ENCODE measurements at places on chromosomes 12 and 14. TPM values are rescaled to one million over a fixed set of nuclear protein-coding genes. Genes with fewer than 3 reads are reported as not detected.

Gene KRT75
- not detected for polyA plus RNA-seq

DNA sequence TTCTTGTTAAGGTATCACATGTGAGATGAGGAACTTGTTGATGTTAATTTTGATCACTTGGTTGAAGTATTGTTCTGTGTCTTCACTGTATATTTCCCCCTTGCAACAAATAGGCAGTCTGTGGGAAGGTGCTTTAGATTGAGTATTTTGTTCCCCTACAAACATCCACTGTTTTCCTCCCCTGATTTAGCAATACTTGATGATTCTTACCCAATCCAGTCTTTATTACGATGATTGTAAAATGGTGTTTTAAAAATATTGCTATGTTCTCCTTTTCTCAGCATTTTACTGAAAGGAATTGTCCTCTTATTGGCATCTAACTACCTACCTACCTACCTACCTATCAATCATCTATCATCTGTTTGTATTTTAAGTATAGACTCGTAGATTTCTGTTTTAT, 66.3 kb downstream of the ETNK1 start:
- peak; percentile 11 for DNase-seq

GRCh38 chr14:91249841-91250616, 5.5 kb upstream of the GPR68 start:
- DNase-seq: peak; percentile 74

DNA sequence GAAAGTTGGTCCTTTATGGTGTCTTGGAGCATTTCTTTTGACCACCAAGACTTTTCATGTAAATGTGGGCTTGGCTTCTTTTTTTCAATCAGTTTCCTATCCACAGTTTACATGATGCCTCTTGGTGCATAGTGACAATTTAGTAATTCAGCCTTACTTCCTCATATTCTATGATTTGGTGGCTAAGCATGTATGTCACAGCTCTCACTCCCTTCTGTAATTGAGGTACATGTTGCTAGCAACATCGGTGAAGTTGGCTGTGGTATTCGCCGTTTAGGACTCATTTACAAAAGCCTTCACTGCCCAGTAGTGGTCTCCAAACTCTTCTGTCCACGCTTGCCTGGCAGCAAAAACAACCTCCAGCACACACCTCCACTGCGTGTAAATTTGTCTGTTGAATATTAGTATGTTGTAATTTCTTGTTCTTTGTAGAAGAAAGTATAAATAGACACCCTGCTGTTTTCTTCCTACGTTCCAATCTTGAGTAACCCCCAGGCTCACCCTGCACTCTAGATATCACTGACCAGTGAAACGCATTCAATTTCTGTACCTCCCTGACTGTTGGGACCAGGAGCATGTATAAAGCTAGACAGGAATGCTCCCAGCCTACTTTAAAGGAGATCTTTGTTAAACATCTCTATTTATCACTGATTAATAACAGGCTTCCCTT, 90.4 kb downstream of the PPP2R5C start:
- DNase-seq: peak; percentile 63

DNA sequence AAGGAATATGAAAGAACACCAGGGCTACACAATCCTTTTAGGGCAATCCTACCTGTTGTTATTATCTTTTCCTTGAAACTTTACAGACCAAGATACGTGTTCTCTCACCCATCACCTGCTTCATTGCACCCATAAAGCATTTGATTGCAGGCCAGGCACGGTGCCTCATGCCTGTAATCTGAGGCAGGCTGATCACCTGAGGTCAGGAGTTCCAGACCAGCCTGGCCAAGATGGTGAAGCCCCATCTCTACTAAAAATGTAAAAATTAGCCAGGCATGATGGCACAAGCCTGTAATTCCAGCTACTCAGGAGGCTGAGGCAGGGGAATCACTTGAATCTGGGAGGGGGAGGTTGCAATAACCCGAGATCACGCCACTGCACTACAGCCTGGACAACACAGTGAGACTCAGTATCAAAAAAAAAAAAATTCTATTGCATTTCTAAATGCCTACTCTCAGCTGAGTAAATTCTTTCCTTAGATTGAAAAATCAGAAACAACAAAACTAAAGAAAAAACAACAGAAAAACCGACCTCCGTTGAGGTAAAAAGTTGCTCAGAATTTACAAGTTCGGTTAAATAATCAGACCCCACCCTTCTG, 183.7 kb upstream of the TMEM132C start:
- DNase-seq: no peak

DNA sequence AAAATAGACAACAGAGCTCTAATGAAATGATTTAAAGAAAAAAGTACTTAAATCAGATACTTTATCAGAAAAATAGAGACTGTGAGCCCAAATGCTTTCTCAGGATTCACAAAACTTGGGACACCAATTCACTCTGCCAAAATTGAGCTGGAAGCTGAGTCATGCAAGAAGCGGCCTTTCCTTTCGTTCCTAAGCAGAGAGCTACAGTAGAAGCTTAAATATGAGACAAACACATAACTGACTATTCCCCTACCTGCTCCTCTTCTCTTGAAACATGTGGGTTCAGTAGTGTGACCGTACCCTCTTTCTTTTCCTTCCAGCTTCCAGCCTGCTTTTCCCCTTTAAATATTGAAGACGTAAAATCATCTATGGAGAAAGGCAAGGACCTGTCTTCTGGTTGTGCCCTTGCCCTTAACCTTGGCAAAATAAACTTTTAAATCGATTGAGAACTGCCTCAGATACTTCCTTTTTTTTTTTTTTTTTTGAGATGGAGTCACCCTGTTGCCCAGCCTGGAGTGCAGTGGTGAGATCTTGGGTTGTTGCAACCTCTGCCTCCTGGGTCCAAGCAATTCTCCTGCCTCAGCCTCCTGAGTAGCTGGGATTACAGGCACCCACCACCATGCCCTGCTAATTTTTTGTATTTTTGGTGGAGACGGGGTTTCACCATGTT, 4.4 kb upstream of the SDS start:
- peak; percentile 41 for DNase-seq

Gene TAS2R46
- not detected for polyA plus RNA-seq

- no peak for DNase-seq
Measured at GRCh38 chr12:79547044-79547734, 143.6 kb downstream of the PAWR start.

GRCh38 chr14:52879958-52880357, 70.9 kb downstream of the FERMT2 start:
- DNase-seq: no peak

Gene CIT
- polyA plus RNA-seq: 0.03 TPM

GRCh38 chr14:55813630-55814029, 233.6 kb downstream of the KTN1 start:
- DNase-seq: no peak

- DNase-seq: no peak
Measured at GRCh38 chr14:58731465-58732293, 93.9 kb downstream of the DACT1 start.

GRCh38 chr14:63564318-63564717, 21.1 kb upstream of the PPP2R5E start:
- DNase-seq: peak; percentile 31

Gene TMEM119
- 0.18 TPM for polyA plus RNA-seq

DNA sequence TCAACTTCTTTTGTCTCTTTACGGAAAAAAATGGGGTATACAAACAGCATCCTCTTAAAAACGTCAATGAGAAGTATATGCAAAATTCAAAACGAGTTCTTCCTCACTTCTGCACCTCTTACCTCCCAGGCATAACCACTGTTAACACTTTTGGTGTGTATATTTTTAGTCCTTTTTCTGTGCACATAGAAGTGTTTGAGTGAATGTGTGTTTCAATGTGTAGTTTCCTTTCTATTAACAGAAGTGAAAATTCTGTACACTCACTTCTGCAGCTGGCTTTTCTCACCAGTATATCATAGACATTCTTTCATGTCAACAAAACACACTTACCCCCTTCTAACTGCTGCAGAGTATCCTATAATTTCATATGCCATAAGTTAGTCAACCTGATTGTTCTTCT, 5.4 kb downstream of the UBR7 start:
- DNase-seq: no peak

Gene PLEKHD1
- not detected for polyA plus RNA-seq

GRCh38 chr12:54879579-54879978, 25.3 kb downstream of the MUCL1 start:
- DNase-seq: no peak

DNA sequence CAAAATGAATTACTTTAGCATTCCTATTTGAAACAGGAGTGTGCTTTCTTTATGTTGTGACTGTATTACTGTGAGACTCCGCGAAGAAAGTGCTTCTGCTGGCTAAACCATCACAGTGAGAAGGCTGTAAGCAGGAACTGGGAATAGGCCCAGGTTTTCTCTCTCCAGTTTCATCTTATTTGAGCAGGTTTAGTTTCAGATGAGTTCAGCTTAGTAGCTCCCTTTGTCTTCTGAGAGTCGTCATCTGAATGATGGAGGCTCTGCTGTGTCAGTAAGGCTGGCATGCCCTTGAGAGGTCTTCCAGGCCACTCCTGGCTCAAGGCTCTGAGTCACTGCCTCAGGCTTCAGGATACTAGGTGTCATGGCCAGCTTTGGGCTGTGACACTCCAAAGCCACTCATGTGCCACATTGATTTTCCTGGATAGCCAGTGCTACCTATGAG, 205.6 kb upstream of the RGS6 start:
- DNase-seq: no peak

- no peak for DNase-seq
Measured at GRCh38 chr14:31159682-31160296, 47.8 kb downstream of the HECTD1 start.

DNA sequence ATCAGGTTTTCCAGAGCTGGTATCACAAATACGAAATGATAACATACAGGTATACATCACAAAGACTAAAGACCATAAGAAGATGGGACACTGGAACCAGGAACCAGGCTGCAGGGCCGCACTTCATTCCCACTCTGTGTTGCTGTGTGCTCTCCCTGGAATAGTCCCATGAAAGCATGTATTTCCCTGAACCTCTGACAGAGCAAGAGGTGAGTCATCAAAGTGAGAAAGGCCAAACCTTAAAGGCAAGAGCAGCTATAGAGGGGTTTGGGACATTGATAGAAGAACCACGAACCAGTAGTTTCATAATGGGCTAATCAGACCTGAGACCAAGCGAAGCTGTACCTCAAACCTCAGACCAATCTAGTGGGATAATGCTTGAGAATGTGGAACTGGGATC, 283.0 kb upstream of the PRKD1 start:
- DNase-seq: no peak

Gene CHGA
- polyA plus RNA-seq: not detected

- DNase-seq: no peak
Measured at GRCh38 chr14:95481391-95482022, 34.9 kb downstream of the SYNE3 start.

Gene CLEC14A
- not detected for polyA plus RNA-seq

- DNase-seq: no peak
Measured at GRCh38 chr12:68293347-68293746, 38.8 kb downstream of the MDM1 start.

Gene DPPA3
- not detected for polyA plus RNA-seq

DNA sequence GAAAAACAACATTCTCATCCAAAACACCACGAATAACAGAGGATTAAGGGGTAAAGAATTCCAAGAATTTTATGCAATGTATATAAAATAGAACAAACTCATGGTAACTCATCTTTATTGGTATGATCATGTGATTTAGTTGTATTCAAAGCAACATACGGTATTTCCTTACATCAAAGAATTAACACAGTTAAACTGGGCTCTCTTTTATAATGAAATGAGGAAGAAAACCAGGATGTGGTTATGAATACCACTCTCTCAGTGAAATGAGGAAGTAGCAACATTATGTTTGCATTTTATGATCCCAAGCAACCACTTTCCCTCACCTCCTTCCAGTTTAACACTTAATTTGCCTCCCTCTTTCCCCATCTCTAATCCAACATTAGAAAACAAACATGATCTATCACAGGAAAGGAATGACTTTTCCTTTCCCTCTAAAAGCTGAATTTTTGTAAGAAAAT, 22.9 kb downstream of the SPTLC2 start:
- DNase-seq: peak; percentile 69

DNA sequence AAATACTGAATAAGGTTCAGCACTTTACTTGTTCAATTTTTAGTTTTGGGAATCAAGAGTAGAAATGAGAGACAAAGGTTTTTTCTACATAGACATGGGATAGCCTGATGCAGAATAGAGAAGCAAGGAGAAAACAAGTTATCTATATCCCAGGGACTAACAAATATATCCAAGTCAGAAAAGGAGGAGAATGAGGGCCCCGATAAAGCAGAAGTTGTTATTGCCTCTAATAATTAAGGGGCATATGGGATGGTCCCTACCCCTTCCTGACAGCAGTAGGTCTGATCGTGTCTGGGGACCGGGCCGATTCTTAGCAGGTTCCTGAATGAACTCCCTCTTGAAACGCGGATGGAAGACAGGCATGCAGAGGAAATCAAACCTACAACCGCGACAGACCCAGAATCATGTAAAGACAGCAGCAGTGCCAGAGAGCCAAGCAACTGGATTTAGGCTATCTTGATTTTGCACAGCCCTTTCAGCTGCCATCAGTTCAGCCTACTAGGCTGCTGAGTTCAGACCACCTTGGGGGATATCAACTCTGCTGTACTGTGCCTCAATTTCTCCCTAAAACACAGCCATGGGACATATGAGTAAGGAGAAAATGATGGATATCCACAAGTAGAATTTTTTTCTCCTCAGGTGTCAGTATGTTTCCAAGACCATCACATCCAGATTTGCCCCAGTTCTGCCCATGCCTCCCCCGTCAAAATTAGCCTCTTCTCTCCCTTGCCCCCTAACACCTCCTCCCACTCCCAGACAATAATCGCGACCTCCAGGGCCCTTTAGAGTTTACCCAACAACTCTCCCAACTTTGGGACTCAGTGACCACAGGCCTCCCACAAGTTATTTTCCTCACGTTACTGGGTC, 706 bp downstream of the PRMT5 start:
- no peak for DNase-seq

Gene AKAP6
- polyA plus RNA-seq: not detected

- no peak for DNase-seq
Measured at GRCh38 chr14:82549306-82549990, 1015.8 kb upstream of the SEL1L start.

GRCh38 chr12:123763093-123763492, 992 bp downstream of the DNAH10 start:
- DNase-seq: no peak

- DNase-seq: peak; percentile 78
Measured at GRCh38 chr12:64610660-64611340, 505 bp downstream of the RASSF3 start.

- DNase-seq: peak; percentile 69
Measured at GRCh38 chr14:68576031-68576430, 216.8 kb downstream of the ZFP36L1 start.

Gene C12orf56
- polyA plus RNA-seq: not detected

DNA sequence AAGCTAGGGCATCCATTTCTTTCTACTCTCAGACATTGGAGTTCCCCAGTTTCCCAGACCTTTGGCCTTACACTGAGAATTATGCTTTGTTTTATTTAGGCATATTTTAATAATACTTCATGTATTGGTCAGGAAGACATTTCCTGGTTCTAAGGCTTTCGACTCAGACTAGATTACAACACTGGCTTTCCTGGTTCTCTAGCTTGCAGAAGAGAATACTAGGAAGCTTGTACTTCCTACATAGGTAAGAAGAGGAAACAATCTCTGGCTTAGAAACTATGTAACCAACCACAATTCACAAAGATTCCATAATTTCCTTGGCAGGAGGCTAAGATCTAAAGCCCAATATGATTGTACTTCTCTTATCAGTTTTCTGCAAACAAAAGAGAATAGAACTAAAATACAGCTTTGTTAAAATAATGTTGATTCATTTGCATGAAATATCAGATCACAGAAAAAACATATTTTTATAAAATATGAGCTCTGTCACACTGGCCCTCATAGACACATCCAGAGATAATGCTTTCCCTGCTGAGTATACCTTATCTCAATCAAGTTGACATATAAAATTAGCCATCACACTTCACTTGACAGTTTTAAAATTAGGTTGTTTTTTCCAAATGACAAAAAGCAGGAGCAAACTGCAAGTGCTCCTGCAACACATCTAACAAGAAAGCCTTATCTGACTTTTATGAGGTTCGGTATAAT, 30.5 kb downstream of the CLEC2D start:
- DNase-seq: peak; percentile 14

Measured in CD14-positive monocyte (primary cell).